Dermis lymphatic vessel endothelial cell (primary cell): ENCODE measurements at places on chromosomes 6 and 20. TPM values are rescaled to one million over a fixed set of nuclear protein-coding genes. Genes with fewer than 3 reads are reported as not detected.

The NHLRC1 gene
- 0.43 and 1.3 TPM in 2 replicates for total RNA-seq

The LCA5 gene
- total RNA-seq = 1.6 and 2.9 TPM in 2 replicates

The PAK5 gene
- total RNA-seq = not detected in 2 replicates

The NR2E1 gene
- not detected in 2 replicates for total RNA-seq

The PPP1R14C gene
- not detected in 2 replicates for total RNA-seq
